ENCODE measurements at places on chromosomes 1 and 21.

GRCh38 chr1:212062832-212063438, 27.4 kb downstream of the DTL start:
- peak; percentile 52 for DNase-seq

DNA sequence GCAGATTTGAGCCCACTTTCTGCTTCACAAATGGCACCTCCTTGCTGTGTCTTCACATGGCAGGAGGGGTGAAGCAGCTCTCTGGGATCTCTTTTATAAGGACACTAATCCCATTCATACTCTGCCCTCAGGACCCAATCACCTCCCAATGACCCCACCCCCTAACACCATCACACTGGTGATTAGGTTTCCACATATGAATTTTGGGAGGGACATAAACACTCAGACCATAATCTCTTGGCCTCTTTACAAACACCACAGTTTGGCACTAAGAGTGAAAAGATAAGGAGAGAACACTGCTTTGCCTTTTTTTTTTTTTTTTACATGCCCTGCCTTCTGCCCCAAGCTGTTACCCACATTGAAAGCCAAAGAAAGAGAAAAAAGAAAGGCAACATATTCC, 166.2 kb upstream of the NFIA start:
- DNase-seq, result no peak

GRCh38 chr1:42189931-42190853, 25.6 kb upstream of the GUCA2A start:
- no peak for DNase-seq

DNA sequence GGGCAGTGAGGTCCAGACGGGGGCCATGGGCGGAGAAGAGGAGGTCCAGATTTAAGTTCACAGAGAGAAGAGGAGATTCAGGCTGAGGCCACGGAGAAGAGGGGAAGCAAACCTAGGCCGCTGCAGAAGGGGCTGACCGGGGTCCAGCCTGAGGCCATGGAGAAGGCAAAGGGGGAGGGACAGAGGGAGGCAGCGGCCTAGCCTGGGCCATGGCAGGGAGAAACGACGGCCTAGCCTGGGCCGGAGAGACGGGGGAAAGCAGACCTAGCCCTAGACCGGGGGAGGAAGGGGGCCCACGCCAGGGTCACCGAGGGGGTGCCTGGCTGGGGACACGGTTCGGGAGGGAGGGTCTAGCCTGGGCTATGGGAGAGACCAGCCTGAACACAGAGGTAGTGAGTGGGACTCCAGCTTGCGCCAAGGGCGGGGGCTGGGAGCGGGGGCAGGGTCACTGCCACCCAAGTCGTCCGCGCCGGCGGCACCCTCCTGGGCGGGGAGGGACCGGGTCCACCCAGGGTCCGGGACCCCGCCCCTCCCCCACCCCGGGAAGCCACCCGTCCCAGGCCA, 459 bp downstream of the CAPZB start:
- peak; percentile 37 for DNase-seq

DNA sequence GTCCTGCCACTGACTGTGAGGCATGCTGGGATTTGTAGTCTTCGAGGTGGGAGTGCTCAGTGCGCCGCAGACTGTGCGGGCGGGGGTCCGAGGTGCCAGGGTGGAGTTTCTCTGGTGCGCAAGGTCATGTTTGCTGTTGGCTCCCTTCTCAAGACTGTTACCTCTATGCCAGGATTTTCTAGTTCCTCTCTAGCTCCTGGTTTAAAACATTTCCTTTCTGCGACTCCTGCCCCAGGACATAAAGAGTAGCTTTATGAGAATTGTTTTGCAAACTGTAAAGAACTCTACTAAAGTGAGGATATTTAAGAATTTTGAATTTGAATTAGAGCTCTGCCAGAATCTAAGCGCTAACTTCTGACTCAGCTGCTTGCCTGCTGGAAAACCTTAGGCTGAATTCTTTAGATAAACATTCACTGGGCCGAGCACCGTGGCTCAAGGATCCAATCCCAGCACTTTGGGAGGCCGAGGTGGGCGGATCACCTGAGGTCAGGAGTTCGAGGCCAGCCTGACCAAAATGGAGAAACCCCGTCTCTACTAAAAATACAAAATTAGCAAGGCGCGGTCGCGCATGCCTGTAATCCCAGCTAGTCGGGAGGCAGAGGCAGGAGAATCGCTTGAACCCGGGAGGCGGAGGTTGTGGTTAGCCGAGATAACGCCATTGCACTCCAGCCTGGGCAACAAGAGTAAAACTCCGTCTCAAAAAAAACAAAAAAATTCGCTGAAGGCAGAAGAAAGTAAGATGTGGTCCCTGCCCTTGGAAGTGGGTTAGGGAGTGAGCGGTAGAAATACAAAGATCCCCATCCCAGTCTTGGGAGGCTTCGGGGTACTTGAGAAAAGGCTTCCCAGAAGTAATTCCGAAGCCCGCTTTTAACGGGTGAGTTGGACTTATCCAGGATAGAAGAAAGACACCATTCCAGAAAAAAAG, 992 bp upstream of the USP48 start:
- peak; percentile 98 for DNase-seq
